ENCODE measurements at places on chromosomes 3 and 15.

- DNase-seq: no peak
These were observed 169.3 kb downstream of the ADAMTS17 start for GRCh38 chr15:100172356-100173024.

- no peak for DNase-seq
These were observed 3.5 kb downstream of the SPINT1 start for GRCh38 chr15:40847223-40847961.

- DNase-seq: peak; percentile 12
These were observed at the start of gene SATB1 for GRCh38 chr3:18424729-18425640. Gene SATB1 (minus strand): TSS chr3:18425339. CDS start chr3:18420967, 4,372 bp downstream.

DNA sequence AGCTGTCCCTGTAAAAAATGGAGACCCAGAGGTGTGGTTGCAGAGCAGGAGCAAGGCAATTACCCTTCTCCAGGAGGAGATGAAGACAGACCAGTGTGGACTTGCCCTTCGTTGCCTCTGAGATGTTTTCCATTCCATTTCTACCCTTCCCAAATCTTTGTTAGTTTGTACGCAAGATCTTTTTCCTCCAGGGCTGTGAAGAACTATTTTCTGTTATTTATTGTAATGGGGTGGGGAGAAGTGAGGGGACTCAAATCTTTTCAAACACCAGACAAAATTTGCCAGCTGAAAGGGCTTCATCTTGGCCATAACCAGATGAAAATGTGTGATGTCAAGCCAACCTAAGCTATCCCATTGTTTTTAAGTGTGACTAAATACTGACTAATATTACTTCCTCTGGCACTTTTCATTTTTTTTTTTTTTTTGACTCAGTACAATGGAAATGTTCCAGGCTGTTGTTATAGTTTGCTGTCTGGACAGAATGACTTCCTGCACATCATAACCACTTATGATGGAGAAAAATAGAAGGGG lies 271.3 kb upstream of the TPRG1 start:
- peak; percentile 60 for DNase-seq

DNA sequence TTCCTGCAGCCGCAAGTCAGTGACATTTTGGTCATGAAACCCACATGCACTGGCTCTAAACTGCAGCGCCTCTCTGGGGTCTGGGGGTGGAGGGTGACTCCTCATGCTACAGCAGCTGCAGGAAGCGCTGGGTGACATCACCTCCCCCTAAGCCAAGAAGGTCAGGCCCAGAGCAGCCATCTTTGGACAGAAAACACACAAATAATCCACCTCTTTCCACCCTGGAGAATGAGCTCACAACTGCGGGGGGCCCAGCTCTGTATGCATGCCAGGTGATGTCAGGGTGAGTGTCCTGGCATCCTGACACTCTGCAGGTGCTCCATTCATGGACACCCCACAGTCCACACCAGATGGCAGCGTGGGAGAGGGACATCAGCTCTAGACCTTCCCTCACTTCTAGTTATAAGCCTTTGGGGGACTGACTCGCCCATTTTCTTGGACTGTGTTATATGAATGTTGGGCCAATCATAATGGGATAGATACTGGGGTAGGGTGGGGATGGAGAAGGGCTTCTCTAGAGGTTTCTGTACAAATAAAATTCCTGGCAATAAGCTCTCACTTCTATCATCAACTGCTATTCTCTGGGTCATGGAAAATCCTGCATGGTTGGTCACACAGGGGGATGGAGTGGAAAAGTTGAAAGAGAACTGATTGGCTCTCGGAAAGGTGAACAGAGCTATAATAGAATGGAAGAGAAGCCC lies 70.7 kb upstream of the THBS1 start:
- no peak for DNase-seq

DNA sequence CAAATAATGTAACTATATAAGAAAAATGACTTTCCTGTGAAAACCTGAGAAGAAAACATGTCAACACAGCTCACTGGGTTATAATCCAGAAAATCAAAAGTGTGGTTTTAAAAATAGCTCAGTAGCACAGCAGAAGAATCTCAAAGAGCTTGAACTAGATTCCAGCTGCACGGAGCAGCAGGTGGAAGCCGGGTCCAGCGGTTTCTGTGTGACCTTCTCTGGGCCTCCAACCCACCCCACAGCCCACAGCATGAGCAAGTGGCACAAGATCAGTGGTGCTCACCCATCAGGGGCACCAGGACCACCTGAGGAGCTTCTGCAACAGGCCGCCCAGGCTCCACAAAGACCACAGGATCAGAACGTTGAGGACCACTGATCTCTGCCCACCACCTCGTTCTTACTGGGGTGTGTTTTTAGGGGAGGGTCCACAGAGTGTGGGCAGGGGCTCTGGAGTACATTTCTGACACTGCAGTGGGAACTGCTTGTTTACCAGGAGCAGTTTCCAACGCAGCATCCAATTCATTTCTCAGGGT lies 23.2 kb downstream of the SLC41A3 start:
- DNase-seq: no peak

DNA sequence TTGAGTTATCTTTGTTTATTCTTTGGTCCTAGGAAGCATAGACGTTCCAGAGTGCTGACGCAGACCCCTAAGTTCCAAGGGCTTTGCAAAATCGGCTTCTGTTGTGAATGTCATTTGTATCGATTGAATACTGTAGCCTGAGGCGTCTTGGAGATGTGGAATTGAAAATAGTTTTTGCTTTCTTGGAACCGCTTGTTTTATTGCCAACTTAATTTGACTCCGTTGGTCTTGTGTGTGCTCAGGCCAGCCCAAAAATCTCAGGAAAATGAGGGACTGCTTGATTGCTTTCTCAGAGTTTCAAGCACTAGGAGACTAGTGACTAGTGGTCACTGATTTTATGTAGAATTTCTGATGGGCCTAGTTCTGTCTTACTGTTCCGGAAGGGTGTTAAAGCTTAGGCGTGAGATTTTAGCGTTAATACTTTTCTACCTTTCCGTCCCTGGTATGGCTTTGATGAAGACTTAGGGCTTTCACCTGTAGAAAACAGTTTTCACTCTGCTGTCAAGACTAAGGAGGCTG lies 263 bp upstream of the UTS2B start:
- DNase-seq: peak; percentile 41

DNA sequence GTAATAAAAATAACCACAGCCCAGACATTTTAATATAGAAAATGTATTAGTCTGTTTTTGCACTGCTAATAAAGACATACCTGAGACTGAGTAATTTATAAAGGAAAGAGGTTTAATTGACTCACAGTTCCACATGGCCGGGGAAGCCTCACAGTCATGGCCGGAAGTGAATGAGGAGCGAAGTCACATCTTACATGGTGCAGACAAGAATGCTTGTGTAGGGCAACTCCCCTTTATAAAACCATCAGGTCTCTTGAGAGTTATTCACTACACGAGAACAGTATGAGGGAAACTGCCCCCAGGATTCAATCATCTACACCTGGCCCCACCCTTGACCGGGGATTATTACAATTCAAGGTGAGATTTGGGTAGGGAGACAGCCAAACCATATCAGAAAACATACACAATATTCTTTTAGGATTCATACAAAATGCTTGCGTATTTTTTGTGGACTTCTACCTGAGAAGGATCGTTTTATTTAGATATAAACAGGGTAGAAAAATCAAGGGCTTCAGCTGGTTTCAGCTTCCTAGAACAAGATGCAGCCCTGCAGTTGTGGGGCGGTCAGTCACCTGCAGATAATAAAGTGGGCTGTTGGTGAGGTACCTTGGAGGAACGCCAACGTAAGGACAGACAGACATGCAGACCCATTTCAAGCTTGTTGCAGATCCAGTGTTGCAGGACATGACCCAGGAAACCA lies 101.9 kb downstream of the TNIK start:
- no peak for DNase-seq

DNA sequence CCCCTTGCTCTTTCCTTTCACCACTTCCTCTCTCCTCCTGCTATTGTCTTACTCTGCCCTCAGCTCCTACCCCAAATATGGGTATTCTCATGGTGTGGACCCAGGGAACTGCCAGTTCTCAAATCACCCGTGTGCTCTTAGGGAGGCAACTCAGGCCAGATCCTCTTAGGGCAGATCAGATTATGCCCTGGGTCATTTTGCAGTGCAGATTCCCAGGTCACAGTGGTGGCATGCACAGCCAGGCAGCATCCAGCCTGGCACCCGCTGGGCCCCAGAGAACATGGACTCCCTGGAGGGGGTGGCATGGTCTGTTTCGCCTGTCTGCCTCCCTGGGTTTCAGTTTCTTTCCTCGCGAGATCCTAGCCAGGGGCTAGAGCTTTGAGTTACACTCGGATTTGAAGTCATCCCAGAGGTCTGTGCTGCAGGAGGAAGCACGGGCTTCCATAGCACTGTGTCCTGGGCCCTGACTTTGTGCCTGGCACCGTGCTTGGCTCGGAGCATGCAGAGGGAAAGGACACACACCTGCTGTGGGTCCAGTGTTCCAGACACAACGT lies 96.1 kb downstream of the TOP2B start:
- no peak for DNase-seq

DNA sequence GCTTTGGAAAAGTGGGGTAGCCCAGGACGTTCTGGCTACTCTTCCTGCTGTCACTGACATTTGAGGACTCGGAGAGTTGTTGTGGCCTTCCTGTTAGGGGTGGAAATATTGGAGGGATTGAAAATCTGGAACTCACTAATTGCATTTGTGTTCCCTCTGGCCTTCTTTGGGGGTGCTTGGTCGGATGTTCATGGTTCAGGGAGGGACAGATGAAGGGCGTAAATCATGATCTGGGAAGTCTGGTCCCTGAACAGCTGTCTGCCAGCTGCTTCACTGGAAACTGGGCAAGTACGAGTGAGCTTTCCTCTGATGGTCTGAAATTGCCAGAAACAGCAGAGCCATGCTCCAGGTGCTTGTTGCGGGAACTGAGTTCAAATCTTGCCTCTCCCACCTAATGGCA lies 327.8 kb upstream of the C2CD4B start:
- DNase-seq: no peak

DNA sequence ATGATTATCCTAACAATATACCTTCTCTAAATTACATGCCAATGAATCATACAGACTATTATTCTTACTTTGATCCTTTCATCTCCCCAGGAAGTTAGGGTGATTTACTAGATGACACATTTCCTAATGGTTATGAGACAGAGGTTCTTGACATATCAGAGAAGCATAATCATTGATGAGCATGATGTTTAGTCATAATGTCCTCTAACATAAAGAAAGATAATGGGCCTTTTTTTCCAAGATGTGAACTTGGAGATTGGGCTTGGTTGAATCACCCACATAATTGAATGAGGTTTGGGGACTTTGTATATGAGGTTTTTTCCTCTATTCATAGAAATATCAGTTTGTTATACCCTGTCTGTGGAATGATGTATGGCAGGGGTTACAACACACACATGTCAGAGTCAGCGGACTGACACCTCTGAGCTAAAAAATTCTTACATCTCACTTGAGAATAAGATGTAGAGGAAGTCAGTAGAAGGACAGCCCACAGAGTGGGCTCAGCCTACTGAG lies 69.7 kb upstream of the DCBLD2 start:
- DNase-seq: no peak

GRCh38 chr15:67120009-67120838 lies 54.8 kb downstream of the SMAD3 start:
- no peak for DNase-seq

DNA sequence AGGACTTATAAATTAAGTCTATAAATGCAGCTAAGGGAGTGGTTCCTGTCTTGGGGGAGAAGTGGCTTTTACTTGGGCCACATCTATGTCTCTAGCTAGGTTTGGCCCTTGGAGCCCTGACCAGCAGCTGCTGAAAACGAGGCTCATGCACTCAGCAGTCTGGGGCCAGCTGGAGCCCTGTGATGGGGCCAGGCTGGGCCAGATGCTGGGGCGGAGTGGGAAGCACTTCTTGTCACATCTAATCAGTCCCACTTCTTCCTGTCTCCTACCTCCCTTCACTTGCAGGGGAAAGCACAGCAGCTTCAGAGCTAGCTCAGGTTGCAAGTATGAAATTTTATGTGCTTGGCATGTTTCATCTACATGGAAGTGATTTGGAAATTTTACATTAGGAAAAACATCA lies 209.9 kb upstream of the ROPN1 start:
- no peak for DNase-seq

- no peak for DNase-seq
These were observed 362.3 kb upstream of the CBLB start for GRCh38 chr3:106231086-106231485.

DNA sequence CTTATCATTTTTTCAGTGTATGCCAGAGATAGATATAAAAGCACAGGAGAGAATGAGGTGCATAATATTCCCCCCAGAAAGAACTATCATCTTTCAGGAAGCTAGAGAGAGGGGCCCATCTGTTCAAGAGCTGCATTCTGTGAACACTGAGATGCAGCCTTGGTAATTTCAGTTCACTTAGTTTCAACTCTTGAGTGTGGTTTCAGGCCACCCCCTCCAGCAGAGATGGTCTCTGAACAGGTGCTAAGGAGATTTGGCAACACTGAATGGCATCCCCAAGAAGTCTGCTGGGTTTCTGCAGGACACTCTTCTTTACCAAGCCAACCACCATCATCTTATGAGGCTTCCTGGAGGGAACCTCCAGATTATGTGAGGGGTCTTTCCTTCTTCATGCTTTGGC lies 30.4 kb upstream of the LIMD1 start:
- DNase-seq: no peak

DNA sequence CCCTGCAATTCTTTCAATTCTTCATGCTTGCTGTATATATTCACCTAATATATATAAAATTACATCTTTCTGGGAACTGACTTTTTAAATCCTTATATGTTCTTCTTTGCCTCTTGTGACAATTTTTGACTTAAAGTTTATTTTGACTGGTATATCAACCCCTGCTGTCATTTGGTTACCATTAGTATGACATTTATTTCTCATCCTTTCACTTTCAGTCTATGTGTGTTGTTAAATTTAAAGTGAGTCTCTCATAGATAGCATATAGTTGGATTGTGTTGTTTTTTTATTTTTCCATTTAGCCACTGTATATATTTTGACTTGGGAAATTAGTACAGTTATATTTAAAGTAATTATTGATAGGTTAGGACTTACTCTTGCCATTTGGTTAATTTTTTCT lies 194.9 kb downstream of the DPH6 start:
- DNase-seq: no peak

GRCh38 chr3:136050250-136050649 lies 84.7 kb downstream of the PPP2R3A start:
- no peak for DNase-seq

DNA sequence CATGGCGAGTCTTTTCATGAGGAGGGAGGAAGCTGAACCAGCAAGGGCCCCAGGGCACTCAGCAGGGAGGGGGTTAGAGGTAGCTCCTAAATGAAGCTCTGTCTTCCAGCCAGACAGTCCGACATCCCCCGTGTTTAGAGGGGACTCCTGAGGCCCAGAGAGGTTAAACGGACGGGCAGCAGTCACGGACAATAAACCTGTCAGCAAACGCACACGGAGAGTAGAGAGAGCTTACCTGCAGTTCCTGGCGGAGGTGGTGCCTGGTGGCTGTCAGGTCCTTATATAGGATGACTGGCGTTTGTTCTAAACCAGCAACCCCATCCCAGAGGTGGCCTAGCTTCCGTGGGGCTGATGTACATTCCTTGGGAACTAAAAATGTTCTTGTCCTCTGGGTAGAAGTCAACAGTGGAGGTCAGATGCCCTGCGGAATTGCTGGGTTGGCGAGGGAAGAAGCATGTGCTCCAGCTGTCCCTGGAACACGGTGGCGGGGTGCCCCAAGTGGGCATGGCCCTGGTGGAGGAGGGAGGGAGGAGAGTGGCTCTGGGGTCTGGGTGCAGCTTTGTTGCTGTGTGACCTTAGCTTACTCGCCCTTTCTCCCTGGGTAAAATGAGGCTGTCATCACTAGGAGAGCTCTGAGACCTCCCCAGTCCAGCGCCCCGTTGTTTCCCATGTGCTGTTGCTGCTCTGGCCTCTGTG lies 2.1 kb downstream of the GHRL start:
- no peak for DNase-seq
